ENCODE measurements at places on chromosomes 11 and 22.

DNA sequence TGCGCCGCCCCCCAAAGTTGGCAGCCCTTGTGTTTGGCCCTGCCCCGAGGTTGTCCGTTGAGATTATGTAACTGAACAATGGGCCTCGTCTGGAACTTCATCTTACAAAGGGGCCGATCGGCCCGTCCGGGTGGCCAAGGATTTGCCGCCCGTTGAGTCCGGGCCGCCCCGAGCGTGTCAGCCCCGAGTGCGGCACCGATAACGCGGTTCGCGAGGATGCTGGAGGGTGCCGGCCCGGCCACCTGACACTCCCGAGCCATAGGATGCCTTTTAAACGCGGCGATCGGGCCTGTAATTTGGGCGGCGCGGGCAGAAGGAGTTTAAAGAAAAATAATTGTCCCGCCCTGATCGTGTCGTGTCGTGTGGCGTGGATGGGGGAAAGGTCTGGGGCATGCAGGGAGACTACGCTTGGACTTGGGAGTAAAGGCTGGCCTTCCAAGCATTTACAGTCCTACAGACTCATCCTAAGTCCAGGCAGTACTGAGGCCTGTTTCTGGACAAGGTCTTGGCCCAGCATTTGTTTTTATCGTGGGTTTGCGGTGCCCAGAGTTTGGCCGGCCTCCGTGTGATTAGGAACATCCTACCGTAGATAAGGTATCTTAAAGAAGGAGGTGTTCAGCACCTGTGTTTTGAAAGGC lies 1.3 kb downstream of the WEE1 start:
- DNase-seq: no peak

- DNase-seq: no peak
These were observed 512.5 kb downstream of the OPCML start for GRCh38 chr11:133019545-133020371.

GRCh38 chr11:77403211-77403610 lies 70.7 kb downstream of the PAK1 start:
- no peak for DNase-seq

- no peak for DNase-seq
These were observed 75.4 kb downstream of the ZBTB16 start for GRCh38 chr11:114134870-114135269.

GRCh38 chr11:73248526-73249185 lies 23.5 kb upstream of the P2RY6 start:
- no peak for DNase-seq

DNA sequence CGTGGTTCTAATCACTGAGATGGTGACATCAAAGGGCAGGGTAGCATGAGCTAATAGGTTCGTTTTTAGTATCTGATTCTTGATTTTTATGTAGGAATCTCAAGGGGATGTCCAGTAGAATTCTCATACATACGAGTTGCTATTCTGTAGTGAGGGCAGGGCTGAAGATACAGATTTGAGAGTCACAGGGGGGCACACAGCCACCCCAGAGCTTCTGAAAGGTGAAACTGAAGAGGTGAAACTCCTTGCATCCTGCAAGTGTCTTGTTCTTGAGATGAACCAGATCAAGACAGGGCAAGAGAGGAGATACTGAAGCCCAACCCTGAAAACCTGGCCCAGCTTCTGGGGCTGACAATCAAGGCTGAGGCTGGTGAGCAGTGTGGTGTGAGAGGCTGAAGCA lies 35.6 kb upstream of the TMEM123 start:
- no peak for DNase-seq

- DNase-seq: no peak
These were observed 163.2 kb downstream of the FEZ1 start for GRCh38 chr11:125332821-125333220.

DNA sequence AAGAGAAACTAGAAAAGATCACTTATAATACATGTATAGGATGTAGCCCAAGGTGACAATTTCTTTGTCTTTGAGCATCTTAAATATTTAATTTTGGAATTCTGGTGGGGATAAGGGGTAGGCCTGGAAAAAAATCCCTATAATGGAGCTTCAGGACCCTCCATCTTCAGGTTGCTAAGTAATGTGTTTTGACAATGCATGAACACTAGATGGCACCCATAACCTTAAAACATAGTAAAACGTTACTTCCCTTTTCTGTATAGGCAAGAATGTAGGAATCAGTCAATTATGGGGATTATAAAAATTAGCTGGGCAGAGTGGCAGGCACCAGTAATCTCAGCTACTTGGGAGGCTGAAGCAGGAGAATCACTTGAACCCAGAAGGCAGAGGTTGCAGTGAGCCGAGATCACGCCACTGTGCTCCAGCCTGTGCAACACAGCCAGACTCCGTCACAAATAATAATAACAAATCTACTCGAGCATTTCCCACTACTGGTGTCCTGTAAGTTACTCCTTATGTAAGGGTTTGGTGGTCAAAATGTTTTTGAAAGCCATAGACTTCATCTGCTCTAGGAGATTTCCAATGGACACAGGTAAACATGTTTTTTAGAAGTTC lies 541.9 kb upstream of the CCDC90B start:
- DNase-seq: no peak

DNA sequence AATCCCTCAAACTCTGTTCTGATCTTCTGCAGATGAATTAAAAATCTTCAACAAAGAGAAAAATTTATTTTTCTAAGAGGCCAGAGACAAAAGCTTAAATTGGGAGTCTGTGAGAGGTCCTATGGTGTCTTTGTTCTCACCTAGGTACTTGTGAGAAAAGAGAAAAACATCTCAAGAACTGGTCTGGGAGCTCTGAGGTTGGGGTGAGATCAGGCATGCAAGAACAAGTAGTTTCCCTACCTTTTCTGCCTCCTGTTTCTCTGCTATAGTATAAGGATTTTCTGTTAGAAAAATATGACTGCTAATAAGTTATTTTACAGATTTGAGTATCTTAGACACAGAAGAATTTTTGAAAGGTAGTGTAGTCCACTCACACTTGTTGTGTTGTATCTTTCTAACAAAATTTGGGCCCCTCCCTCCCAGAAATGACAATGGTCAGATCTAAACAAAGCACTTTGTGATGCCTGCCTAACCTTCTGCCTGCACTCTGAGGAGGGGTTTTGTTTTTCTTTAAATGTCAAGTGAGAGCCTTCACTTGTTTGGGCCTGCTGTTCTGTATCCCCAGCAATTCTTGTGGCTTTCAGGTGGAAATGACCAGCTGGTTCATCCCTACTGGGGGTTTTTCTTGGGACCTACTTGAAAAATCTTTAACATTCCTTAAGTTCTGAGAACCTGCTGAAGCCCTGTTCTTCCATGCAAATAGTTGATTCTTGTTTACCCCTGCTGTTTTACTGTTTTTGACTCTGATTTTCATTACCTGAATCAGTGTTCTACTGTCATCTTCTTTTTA lies 13.6 kb upstream of the OR51S1 start:
- no peak for DNase-seq

- no peak for DNase-seq
These were observed 61.0 kb downstream of the DHCR7 start for GRCh38 chr11:71387200-71387599.

DNA sequence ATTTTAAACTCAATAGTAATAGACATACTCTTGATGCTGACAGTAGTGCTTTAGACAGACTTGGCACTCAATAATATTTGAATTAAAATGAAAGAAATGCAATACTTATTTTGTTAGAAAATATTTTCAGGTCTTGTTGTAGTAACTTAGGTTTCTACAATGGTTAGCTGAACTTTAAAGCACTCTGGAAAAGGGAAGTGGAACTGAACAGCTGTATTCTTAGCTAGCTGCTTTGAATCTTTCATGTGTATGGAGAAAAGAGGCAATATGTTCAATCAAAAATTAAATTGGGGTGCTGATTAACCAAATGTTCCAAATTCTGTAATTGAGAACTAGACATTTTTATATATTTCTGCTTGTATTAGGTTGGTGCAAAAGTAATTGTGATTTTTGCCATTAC lies 517.9 kb upstream of the RAG2 start:
- DNase-seq: no peak

GRCh38 chr22:27715106-27715505 lies 86.5 kb downstream of the MN1 start:
- DNase-seq: no peak
